ENCODE measurements at places on chromosomes 2 and 18.

- no peak for DNase-seq
These were observed 318.2 kb upstream of the NRXN1 start for GRCh38 chr2:51350100-51350499.

- no peak for DNase-seq
These were observed 3.5 kb downstream of the ATP6V1B1 start for GRCh38 chr2:70939001-70939838.

DNA sequence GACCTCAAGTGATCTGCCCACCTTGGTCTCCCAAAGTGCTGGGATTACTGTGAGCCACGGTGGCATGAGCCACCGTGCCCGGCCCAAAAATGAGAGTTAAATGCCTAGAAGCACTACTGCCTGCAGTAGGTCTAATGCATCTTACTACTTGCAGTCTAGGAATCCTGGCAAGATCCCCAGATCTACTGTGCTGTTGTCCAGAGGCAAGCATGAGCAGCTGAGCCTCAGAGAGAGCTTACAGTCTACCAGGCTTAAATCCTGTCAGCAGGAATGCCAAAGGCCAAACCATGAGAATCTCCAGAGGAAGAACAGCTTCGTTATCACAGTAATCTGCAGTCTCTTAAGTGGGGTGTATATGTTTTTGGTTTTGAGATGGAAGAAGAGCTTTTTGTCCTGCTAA is 54.4 kb downstream of the XRCC5 start:
- DNase-seq: no peak

DNA sequence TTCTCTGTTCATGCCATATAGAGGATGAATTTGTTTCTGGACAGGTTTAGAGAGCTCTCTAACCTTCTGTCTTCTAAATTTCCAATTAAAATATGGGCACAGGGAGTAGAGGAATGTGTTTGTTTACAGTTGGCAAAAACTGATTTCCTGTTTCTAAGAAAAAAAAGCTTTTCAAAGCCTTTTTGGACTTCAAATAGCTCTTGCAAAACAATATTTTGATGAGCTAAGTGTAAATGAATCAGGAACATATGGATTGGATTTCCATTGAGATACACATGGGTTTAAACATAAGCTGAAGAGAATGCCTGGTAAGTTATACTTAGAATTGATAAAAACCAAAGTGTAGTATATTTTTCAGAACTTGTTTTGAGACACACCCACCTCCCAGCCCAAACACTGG is 677.5 kb downstream of the NYAP2 start:
- no peak for DNase-seq

DNA sequence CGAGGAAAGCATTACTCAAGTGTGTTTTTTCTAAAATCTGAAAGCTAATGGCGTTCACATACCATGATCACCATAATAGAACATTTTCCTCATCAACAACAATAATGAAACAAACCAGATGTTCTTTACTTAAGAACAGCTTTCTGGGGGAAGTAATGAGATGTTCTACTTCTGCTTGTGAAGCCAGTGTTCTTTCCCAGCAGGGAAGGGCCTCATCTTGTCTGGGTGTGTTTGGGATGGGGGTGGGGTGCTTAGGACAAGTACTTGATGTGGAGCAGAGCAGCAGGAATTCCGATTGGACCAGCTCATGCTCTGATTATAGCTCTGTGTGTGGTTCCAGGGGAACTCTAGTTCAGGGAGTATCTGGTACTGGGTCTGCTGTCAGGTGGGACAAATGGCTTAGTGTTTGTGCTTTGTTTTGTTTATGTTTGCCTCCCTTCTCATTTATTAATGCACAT is 163.0 kb upstream of the NOSTRIN start:
- DNase-seq: peak; percentile 19

DNA sequence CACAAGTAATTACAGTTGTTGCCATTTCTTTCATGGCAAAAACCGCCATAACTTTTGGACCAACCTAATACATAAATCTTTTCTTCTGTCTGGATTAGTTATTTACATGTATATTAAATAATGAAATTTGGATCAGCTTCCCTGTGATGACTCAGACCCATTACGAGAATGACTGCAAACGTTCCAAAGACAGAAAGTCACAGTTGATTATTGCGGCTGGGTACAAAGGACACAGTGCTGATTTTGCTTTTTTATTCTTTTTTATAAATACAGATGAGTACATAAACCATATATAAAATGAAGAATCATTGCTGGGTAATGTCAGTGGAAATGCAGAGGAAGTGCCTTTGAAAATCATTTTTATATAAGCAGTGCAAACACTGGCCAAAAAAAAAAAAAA is 126.2 kb downstream of the TWIST2 start:
- no peak for DNase-seq

- DNase-seq: peak; percentile 14
These were observed 214.1 kb upstream of the STON1 start for GRCh38 chr2:48315896-48316194.

DNA sequence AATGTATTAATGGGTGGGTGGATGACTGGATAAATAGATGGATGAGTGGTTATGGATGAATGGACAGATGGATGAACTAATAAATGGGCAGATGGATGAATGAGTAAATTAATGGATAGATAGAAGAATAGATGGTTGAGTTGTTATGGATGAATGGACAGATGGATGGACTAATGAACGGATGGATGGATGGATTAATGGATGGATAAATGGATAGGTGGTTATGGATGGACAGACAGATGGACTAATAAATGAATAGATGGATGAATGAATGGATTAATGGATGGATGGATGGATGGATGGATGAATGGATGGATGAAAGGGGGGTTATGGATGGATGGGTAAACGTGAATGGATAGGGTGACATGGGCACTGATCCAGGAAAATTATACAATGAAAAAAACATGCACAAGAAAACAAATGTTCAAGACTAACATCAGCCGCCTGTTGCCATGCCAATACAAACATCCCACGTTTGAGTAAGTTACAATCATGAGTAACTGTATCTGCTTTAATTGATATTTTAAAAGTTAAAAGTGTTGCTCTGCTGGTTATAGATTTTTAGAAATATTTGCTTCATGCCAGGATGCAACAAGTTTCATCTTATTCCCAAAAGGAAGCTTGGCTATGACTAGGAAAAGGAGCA is 20.8 kb downstream of the PXDN start:
- no peak for DNase-seq

DNA sequence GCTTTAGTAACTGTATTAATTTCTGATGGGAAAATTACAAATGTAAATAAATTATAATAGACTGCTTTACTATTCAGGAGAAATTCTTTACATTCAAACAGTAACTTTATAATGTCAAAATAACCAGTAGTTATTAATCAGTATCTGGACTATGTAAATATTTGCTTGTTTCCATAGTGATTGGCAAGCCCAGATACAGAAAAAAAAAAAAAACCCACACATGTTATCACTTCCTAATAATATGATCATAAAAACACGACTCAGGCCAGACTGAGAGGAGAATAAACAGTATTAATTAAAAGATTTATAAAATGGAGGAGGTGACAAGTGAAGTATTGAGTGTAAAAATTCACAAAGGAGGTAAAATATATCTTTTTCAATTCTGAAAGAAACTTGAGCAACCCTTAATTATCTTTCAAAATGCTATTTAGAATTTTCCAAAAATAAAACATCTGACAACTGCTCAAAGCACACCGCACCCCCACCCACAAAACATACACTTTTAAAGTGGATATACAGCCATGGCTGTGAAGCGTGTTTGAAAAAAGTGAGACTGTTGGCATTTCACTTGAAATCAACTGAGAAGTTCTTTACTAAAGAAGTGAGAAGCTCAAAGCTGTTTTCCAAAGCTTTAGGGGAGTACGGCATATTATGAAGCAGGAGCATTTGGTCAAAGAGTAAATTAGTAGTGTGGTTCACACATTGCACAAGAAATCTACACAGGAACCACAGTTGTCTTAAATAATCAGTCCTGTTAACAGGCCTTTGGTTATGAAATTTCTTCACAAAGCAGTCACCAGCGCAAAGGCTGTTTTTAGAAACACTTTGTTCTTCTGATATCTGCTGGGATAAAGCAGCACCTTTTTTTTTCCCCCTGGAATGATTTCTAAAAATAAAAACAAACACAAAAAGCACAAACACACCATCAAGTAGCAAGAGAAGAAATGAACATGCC is 475.8 kb downstream of the TXNL1 start:
- no peak for DNase-seq

GRCh38 chr2:71746946-71747501 is 293.7 kb downstream of the DYSF start:
- DNase-seq: no peak

DNA sequence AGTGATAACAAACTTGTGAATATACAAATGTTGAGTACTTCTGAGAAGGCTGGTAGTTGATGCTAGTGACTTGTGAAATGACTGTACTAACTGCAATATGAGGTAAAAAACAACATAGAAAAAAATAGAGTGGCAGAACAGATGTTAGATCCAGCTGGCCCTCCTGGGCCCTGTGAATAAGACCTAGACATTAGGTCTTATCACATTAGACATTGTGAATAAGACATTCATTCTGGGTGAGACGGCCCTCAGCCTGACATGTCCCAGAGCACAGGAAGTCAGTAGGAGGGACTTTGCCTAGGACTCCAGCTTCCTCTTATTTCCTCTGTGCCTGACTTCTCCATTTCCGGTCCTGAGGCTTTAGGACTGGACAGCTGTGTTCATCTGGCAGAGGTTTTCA is 22.9 kb downstream of the DOK1 start:
- no peak for DNase-seq

DNA sequence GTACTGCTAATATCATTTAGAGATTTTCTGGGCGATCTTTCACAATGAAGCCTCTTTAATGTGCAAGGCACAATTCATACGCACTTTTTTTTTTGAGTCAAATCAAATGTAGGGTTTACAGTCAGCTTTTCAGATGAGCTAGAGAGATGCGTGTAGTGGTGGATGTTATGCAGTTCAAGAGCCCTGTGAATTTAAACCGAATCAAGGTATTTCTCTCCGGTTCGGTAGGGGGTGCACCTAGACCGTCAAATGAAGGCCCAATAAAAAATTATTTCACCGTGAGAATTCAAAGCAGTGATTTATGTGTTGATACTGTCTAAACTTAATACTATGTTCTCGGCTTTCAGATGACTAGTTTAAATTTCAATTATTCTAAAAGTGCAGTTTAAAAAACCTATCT is 1.1 kb downstream of the PTH2R start:
- DNase-seq: peak; percentile 53

GRCh38 chr18:2827061-2827460 is 19.7 kb upstream of the EMILIN2 start:
- DNase-seq: no peak

DNA sequence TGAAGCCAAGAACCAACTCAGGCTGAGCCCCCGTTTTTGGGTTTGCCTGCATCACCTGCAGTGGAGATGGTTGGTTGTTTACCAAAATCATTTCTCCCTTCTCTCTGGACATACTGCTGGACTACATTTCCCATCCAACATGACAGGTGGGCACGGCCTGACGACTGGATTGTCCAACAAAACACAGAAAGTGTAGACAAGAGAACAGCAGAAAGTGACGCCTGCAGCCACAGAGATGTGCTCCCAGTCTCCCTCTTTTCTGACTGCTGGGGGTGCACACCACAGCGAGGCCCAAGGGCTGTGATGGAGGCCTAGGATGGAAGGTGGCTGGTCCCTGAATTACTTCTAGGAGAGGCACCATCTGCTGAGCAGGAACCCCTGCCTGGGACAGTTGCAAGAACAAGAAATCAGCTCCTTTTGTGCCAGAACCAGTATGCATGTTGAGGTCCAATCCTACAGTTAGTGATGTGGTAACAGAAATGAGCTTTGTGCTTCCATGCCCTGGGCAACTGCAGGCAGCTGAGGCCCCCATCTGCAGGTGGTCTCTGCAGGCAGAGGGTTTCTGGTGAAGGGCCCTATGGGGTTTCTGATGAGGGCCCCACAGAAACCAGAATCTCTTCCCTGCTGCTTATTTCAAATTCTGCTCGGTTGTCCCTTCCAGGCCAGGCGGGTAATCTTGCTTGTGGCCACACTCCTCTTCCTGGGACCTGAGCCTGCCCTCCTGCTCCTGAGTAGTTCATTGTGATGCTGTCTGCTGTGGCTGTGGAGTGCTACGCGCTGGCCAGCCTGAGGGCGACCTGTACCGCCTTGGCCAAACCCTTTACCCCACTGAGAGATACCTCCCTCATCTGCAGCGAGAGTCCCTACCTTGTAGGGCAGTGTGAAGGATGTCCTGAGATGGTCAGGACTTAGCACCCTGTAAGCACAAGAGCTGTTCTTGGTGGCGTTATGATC is 168.3 kb downstream of the ASB1 start:
- no peak for DNase-seq

DNA sequence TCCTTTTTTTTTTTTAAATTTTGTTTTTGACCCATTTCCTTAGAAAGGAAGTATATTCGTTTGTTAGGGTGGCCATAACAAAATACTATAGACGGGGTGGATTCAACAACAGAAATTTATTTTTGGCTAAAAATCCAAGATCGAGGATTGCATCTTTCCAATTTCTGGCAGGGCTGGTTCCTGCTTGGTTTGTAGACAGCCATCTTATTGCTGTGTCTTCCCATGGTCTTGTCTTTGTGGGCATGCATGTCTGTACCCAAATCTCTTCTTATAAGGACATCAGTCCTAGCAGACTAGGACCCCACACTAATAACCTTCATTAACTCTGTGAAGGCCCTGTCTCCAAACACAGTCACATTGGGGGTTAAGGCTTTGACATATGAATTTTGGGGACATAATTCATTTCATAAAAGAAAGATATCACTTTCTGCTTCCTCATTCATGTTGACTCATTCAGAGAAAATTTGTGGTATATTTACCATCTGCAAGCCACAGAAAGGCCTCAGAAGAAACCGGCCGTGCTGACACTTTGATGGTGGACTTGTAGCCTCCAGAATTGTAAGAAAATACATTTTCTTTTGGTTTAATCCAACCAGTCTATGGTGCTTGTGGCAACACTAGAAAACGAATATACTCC is 262.1 kb downstream of the LPIN1 start:
- no peak for DNase-seq

DNA sequence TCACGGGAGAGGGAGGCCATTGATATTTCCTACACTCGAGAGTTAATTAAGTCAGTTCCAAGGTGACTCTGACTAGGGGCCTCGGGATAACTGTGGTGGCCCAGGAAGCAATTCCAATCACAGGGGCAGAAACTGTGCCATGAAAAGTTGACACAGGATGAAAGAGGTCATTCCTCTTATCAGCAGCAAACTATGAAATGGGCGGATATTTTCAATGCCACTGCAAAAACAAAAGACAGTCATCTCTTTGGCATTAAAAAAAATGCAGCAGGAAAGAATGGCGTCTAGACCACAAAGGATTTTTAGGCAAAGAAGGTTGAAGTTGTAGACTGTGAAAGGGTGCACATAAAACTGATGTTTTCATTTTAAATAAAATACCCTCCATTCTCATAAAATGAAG is 50.0 kb downstream of the TGIF1 start:
- DNase-seq: no peak

All from BE2C (cell line).